Thyroid gland (tissue), 4 donors: ENCODE measurements at places on chromosomes 3 and 15.

DNA sequence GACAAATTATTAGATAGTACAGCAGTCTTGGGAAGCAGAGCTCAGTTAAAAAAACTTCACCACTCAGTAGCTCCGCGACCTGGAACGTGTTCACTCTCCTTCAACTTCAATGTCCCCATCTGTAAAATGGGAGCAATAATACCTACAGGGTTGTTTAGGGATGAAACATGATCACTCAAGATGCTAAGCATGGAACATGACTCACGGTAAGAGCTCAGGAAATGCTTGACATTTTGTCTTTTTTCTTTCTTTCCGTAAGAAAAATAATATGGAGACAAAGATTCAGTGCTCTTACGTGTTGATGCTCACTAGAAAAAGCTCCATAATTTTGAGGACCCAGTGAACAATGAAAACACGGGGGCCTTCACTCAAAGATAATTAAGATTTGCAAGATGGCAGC, 606.7 kb upstream of the MDFIC2 start:
- no peak overlapping the region for H3K27ac ChIP-seq
- no peaks in the 10 kb centered on the region for H3K27me3 ChIP-seq
- H3K4me3 ChIP-seq: no peak overlapping the region
- H3K4me1 ChIP-seq: no peaks in the 10 kb centered on the region

DNA sequence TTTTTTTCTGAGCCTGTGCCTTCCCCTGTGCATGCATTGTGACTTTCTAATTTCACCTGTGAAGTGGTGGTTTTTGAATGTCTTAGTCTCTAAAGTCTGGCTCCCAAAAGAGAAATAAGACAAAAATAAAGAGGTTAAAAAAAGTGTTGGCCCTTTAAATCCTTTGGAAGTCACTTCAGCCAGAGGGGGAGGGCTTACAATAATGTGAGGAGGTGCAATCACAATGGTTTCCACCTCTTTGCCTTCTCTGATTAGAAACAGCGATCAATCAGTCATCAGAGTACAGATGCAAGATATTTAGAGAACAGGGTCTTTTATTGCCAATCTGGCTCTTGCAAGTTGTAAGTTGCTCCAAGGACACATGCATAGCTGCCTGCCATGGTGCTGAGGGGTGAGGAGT, 64.1 kb upstream of the GCSAM start:
- H3K4me3 ChIP-seq: no peak overlapping the region
- no peaks in the 10 kb centered on the region for H3K4me1 ChIP-seq
- no peaks in the 10 kb centered on the region for H3K27me3 ChIP-seq
- DNase-seq: no peak
- H3K27ac ChIP-seq: no peak overlapping the region

DNA sequence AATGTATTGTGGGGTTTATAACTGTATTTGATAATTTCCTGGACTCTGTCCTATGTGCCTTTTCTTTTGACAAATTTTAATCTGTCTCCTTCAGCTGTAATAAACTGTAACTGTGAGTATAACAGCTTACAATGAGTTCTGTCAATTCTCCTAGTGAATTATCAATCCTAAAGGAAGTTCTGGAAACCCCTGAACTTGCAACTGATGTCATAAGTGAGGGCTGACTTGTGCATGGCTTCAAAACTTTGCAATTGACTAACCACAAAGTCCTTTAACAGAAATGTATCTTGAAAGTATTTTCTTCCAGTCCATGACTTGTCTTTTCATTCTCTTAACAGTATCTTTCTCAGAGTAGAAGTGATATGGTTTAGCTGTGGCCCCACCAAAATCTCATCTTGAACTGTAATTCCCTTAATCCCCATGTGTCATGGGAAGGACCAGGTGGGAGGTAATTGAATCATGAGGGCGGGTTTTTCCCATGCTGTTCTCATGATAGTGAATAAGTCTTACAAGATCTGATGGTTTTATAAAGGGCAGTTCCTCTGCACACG, 108.3 kb downstream of the TFDP2 start:
- no peak overlapping the region for H3K4me3 ChIP-seq
- H3K4me1 ChIP-seq: no peaks in the 10 kb centered on the region
- DNase-seq: no peak
- H3K36me3 ChIP-seq: no peaks in the 10 kb centered on the region
- H3K27me3 ChIP-seq: no peaks in the 10 kb centered on the region
- no peak overlapping the region for H3K27ac ChIP-seq

GRCh38 chr3:152256851-152257562, 11.7 kb upstream of the MBNL1 start:
- H3K27me3 ChIP-seq: no peaks in the 10 kb centered on the region
- DNase-seq: no peak
- no peaks in the 10 kb centered on the region for H3K36me3 ChIP-seq
- peaks cover 4% of the 10 kb centered on the region for H3K4me1 ChIP-seq
- no peak overlapping the region for H3K4me3 ChIP-seq

DNA sequence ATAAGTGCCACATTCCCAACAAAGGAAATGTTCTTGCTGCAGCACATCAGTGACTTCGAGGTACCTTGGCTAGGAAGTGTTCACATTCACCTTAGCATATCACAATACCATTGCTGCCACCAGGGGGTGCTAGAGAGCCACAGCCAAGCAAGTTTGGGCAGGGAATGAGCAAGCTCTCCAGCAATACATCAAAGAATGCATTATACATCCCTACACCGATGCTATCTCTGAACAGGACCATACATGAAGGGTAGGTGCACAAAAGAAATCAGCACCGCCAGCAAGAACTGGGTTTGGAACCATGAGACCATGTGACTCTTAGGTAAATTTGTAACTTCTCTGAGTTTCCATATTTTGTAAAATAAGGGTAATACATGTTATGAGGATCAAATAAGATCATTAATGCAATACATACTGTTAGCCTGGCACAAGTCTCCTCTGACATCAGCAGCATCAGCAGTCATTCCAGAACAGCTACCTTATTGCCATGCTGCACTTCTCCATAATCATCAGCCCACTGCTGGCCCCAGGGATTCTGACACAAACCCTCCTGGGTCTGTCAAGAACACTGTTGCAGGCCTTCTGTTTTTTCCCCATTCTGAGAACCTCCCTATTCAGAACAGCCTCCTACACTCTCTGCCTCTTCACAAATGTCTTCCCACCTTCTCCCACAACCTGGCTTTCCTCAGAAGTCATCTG, 37.5 kb downstream of the RYK start:
- H3K4me1 ChIP-seq: no peaks in the 10 kb centered on the region
- no peak overlapping the region for H3K4me3 ChIP-seq
- no peaks in the 10 kb centered on the region for H3K36me3 ChIP-seq
- DNase-seq: peak; percentile 84
- no peak overlapping the region for H3K27ac ChIP-seq
- no peaks in the 10 kb centered on the region for H3K27me3 ChIP-seq

DNA sequence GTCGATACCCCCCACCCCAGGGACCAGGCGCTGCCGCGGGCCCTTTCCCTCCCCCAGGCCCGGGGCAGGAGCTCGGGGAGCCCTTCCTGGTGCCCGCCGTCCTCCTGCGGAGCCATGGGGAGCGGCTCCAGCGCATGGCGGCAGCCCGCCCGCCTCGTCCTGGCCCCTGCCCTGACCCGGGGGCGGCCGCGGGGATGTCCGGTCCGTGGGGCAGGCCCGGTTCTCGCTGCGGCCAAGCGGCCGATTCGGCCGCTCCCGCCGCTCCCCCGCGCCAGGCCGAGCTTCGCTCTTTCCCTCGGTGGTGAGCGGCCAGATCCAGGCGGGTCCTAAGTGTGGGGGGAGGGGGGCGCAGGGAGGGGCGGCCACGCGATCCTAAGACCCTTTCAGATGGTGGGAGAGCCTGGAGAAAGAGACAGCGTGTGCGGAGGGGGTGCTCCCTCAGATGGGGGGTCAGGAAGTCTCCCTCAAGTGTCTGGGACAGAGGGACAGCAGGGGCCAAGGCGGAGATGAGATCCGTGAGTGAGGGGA, 1.3 kb downstream of the NEIL1 start:
- H3K4me3 ChIP-seq: peak overlapping the region; percentile 60
- DNase-seq: peak; percentile 29
- H3K36me3 ChIP-seq: no peaks in the 10 kb centered on the region
- peak overlapping the region; percentile 53 for H3K27ac ChIP-seq
